NCI-H1092 treated with DMSO at 0.1 percent for 48 hours (cell line): ENCODE measurements at places on chromosomes 1 and 21.
A peak's percentile ranks its signal among the peaks of the same experiment; 100 is the strongest.

- DNase-seq, result no peak
Measured at GRCh38 chr21:30924146-30924700, 42.8 kb upstream of the KRTAP11-1 start.

GRCh38 chr1:223180731-223181321, 37.8 kb upstream of the TLR5 start:
- no peak for DNase-seq

- DNase-seq, result no peak
Measured at GRCh38 chr21:24222676-24223075, 1384.6 kb downstream of the MRPL39 start.

- DNase-seq, result no peak
Measured at GRCh38 chr1:46043458-46044017, 88.9 kb downstream of the PIK3R3 start.

DNA sequence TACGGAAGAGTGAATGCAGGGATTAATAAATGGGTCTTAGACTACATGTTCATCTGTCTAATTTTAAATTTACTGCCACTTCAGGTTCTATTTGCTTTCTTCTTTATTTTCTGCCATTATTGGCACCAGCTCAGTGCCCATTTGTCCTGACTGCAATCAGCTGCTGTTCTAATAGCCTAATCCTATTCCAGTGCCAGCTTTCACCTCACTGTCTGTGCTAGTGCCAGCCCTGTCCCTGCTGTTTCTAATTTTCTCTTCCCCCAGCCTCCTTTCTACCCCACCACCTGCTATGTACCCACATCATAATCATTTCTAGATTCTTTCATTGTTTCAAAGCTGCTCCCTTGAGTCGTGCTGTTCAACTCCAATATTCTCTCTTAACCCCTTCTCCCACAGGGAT, 86.4 kb downstream of the KCNK1 start:
- DNase-seq, result peak; percentile 98

- DNase-seq, result no peak
Measured at GRCh38 chr1:30484668-30485067, 238.7 kb downstream of the MATN1 start.

DNA sequence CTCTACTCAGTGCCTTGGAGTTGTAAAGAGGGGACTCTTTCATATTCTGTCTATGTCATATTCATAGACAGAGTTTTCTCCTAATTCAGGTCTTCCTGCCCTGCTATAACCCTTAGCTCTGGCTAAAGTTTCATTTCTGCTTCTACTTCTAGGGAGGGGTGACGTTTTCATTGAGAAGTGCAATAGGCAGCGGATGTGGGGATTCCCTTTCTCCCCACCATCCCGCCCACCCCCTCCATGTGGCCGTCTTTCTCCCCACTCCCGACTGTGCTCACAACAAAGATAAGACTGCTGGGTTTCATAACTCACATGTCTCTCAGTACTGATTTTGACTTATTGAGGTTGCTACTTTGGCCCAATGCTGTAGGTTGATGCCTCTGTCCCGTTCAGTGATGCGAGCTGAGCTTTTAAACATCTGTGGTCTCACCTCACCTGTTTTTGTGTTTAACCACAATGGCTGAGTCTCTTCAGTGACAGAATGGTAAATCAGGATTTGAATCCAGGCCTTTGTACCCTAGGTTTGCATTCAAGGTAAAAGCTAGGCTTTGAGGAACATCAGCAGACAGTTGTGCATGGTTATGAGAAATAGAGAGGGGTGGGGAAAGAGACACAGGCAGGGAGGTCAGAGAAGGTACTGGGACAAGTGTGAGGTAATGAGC, 7.8 kb upstream of the KIF14 start:
- no peak for DNase-seq

GRCh38 chr1:158095737-158096335, 84.9 kb upstream of the CD1D start:
- no peak for DNase-seq

GRCh38 chr1:41502912-41503311, 18.4 kb upstream of the EDN2 start:
- DNase-seq, result no peak

DNA sequence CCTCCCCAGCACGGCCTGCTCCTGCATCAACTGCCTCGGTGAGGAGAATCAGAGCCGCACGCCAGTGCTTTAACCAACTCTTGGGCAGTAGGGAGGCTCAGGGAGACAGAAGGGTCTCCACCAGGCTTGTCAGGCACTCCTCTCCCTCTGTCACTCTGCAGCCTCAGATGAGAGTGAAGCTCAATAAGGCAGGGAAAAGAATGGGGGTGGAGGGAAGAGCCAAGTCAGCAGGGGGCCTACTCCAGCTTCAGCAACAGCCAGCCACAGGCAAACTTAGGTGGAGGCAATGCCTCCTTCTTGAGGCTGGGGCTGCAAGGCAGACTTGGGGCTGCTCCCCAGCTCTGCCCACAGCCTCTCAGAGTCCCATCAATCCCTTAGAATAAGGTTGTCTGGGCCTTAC, 51.8 kb upstream of the A3GALT2 start:
- no peak for DNase-seq

DNA sequence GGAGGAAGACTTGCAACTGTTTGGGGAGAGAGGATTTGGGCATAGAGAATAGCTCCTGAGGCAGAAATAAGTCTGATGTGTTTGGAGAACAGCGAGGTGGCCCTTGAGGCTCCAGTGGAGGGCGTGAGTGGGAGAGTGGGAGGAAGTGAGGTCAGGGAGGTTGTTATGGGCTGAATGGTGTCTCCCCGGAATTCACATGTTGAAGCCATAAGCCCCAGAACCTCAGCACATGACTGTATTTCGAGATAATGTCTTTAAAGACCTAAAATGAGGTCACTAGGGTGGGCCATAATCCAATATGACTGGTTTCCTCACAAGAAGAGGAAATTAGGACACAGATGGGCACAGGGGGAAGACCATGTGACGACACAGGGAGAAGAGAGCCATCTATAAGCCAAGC, 17.9 kb upstream of the APP start:
- no peak for DNase-seq

DNA sequence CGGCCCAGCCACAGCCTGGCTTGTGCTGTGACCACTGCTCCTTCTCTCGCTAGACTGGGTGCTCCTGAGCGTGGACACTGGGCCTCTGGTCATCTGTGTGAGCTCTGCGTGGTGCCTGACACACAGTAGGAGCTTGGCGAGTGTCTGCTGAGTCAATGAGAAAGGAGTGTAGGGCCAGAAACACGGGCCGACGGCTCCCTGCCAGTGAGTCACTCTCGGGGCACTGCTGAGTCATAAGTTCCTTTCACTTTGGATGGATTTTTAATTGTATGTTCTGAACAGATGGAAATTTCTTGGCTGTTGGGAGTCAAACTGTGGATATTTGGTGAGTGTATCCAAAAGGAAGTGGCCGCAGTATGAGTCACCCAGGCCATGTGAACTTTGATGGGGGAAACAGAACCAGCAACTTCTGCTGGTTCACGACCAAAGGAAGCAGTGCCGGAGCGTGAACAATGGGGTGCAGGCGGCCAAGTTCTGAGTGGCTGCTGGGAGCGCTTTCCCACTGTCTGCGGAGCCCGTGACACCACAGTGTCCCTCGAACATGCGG, 41.0 kb upstream of the COL18A1 start:
- no peak for DNase-seq

- no peak for DNase-seq
Measured at GRCh38 chr1:68128157-68128556, 77.7 kb upstream of the DIRAS3 start.

DNA sequence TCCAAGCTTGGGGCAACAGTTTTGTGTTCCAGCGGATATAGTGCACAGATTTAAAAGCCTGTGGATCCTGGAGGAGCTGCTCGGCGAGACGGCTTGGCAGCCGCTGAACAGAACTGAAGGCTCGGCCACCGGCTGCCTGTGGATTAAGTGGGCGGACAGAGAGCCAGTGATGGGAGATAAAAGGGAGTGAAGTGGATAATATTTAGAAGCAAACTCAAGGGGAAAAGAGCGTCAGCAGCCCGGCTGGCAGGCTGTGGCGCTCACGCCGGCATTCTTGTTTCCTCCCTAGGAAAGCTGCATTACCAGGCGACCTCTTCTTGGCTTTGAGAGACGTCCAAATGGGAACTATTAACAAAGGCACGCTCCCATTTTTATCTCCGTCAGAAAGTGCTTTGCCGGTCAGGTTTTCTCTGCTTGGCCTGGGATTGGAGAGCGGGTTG, 10.4 kb downstream of the TRABD2B start:
- DNase-seq, result peak; percentile 52

GRCh38 chr1:109625601-109626560, 6.2 kb downstream of the AMPD2 start:
- DNase-seq, result no peak

GRCh38 chr21:17397703-17398102, 115.1 kb upstream of the CXADR start:
- DNase-seq, result no peak

- no peak for DNase-seq
Measured at GRCh38 chr1:165886193-165886592, 58.8 kb downstream of the UCK2 start.

DNA sequence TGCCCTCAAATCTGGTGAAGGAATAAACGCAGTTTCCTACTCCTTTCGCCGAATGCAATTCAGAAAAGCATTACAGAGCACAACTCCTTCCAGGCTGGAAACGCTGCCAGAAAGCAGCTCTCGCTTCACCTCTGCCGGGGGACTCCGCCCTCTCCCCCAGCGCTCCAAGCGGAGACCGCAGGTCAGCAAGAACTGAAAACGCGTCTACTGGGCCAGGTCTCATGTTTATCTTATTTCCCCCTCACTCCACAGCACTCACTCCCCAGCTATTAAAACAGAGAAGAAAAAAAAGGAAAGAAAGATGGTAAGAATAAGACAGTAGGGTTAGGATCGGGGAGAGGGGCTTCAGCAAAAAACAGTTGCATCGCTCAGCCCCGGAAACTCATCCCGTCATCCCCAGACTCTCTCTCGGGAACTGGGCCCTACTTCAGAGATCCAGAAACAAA, 833 bp upstream of the RCOR3 start:
- DNase-seq, result peak; percentile 89

DNA sequence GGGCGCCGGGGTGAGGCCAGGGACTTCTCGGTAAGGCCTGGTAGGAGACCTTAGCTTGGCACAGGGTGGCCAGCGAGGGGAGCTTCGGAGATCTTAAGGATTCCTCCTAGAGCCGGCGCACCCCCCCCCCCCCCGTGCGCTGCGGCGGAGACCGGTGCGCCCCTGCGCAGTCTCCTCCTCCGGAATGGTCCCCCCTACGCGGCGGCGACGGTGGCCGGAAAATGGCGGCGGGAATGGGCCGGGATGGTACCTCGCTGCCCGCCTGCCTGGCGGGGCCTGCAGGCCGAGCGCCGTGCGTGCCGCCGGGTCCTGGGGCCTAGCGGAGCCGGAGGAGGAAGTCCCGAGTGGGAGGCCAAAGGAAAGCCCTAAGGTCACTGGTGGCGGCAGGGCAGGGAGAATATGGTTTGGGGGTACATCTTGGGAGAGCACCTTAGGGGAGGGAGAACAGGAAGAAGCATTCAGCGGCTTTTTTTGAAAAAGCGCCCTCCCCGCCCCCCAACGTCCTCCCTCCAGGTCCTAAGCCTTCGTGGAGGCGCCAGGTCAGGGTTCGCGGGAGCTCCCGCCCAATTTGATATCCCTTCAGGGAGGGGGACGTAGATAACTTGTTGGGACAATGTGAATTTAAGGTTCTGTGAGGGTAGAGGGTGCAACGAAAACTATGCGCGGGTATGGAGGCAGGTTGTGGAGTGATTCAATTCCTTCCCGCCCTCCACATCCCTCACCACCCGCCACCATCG, 429 bp downstream of the SRRM1 start:
- peak; percentile 32 for DNase-seq

DNA sequence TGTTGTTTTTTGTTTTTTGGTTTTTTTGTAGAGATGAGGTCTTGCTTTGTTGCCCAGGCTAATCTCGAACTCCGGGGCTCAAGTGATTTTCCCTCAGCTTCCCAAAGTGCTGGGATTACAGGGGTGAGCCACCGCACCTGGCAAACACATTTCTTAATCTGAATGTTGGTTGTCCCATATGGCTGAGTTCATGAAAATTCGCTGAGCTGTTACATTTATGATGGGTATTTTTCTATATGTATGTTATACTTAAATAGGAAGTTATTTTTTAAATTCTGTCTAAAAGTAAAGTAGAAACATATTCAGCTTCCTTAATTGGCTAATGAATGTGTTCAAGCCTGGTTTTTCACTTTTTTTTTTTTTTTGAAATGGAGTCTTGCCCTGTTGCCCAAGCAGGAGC, 75.1 kb downstream of the ASH1L start:
- DNase-seq, result no peak

DNA sequence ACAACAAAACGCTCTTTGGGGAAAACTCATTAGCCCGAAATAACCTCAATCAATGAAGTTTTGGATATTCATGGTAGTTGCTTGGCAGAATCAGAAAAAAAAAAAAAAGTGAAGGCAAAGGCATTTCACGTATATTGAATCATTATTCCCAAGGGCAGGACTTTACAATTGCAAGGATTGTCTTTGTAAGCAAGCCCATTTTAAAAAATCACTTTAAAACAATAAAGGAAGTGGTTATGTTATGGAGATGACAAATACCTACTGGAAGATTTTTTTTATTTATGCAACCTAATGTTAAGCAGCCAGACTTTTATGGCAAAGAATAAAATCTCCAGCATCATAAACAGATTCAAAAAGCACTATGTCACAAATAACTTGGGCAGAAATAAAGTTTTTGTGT, 9.3 kb downstream of the GJB4 start:
- DNase-seq, result no peak

DNA sequence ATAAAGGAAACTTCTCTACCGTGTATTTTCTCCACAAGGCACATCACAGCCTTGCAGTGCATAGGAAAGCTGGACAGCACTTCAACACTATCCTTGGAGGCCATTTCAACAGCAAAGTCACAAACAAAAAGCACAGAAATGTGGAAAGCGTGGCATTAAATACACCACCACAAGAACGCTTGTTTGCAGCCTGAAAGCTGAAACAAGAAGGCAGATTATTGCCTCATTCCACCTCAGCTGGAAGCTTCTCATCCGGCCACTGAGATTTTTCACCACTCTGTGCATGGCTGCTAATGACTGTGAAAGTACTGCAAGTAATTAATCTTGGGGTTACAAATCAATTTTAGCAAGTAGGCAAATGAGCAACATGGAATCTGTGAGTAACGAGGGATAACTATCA, 50.9 kb upstream of the GALNT2 start:
- no peak for DNase-seq

DNA sequence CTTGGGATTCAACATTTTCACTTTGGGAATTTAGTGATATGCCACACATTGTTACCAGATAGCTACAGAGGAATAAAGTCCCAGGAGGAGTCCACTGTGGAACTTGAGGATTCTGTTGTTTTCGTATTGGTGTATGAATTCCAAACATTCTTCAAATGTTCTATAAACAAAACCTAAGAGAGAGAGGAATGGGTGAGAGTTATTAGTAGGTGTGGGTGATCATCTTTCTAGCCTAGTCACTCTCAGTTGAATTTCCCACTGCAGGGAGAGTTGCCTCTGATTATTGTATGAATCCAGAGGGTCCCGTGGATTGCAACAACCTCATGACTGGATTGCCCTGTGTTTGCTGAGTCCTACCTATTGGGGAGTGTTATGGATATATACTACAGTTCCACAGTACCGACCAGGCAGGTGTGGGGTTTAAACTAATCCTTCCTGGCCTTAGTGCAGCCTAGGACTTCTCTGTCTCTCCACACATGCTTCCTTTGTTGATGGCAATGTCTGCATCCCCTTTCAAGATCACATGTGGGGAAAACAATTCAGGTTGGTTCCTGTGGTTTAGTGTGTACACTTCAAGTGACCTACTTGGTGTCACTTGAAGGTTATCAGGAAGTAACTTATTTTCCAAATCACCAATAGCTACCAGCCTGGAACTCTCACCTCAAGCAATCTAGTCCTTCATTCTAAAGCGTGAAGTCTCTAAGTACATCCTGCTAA, 91.8 kb downstream of the ADCY10 start:
- DNase-seq, result no peak

- DNase-seq, result no peak
Measured at GRCh38 chr1:33182896-33183295, 1.1 kb upstream of the TRIM62 start.
